Hepatocyte (in vitro differentiated cells): ENCODE measurements at places on chromosomes 5 and 9.
A peak's percentile ranks its signal among the peaks of the same experiment; 100 is the strongest.

DNA sequence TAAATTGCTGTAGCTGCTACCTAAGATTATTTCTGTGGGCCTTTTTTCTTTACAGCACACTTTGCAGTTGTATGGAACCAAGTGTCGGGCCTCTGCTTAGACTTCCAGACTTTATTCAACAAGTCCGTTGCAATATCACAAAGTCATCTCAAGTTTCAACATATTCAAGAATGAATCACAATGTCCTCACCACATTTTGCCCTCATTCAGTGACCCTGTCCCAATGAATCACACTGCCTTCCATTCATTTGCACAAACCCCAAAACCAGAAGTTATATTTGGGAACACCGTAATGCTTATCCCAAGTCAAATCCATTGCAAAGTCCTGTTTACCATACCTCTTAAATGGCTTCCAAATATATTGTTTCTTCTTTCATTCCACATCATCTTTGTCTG lies 439.6 kb downstream of the CSNK1G3 start:
- no peaks in the 10 kb centered on the region for H3K27me3 ChIP-seq
- H3K36me3 ChIP-seq = no peaks in the 10 kb centered on the region
- H3K4me3 ChIP-seq = no peak overlapping the region
- no peaks in the 10 kb centered on the region for H3K4me1 ChIP-seq

DNA sequence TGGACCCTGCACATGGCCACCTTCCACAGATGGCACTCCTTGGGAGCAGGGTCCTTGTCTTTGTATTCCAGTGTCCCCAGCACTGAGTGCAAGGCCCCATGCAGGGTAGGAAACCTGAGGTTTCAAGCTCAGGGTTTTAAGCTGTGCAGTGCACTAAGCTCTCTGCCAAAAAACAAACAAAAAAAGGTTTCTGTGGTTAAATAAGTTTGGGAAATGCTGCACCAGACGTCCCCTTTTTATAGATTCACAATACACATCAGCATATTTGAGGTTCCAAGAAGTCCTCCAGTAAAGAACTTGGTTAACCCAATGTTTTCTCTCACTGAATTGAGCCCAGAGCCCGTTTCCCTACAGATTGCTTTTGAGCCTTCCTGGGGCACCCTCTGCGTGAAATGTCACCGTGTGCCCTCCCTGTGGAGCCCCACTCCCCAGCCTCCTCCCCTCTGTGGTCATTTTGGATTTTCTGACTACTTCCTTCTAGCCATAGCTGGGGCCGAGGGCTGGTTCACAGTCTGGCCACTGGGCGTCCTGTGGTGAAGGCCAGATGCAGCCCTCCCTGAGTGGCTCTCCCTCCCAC lies 17.1 kb downstream of the DELE1 start:
- peaks cover 11% of the 10 kb centered on the region for H3K4me1 ChIP-seq
- no peak for DNase-seq
- H3K27me3 ChIP-seq = no peaks in the 10 kb centered on the region

GRCh38 chr9:108687006-108687987 lies 168.5 kb downstream of the ACTL7B start:
- peak; percentile 48 for DNase-seq
- no peaks in the 10 kb centered on the region for H3K27me3 ChIP-seq
- no peak overlapping the region for H3K27ac ChIP-seq
- no peaks in the 10 kb centered on the region for H3K36me3 ChIP-seq

DNA sequence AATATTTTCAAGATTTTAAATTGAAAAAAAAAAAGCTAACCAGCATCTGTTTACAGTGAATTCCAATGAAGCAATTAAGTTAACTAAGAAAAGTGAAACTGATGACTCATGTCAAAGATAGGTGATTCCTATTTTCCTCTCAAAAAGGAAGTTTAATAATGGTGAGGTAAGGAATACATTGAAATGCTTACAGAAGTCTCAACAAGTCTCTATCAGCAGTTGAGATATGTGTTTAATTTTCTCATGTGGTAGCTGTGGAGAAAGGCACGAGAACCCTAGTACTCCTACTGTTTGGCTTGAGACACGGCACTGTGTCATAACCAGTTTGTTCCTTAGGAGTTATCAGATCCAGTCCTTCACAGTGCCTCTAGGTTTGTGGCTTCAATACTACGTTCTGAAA lies 114.5 kb downstream of the SLC25A46 start:
- H3K27me3 ChIP-seq = no peaks in the 10 kb centered on the region
- H3K36me3 ChIP-seq = no peaks in the 10 kb centered on the region
- H3K4me1 ChIP-seq = no peaks in the 10 kb centered on the region
- H3K27ac ChIP-seq = no peak overlapping the region

- no peaks in the 10 kb centered on the region for H3K4me1 ChIP-seq
- no peak overlapping the region for H3K4me3 ChIP-seq
- H3K27ac ChIP-seq = peak overlapping the region; percentile 18
Observed at GRCh38 chr5:41094871-41095270, 23.7 kb upstream of the MROH2B start.
